ENCODE measurements at places on chromosomes 7 and 10. TPM values are rescaled to one million over a fixed set of nuclear protein-coding genes. Genes with fewer than 3 reads are reported as not detected.

DNA sequence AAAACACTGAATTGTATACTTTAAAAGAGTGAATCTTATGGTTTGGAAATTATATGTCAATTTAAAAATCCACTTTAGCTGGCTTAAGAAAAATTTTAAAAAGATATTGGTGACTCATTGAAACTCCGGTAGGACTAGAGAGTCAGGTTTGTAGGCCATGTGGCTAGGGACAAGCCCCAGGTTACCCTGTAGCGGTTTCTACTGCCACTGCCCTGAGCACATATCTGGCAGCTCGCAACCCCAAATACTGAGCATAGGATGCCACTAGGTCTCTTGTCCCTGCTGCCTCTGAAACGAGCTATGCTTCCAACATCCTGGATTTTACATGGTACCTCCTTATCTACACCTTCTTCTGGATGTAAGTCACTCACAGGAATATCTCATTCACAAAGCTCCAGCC, 1.4 kb upstream of the MGAM2 start:
- no peak for DNase-seq

DNA sequence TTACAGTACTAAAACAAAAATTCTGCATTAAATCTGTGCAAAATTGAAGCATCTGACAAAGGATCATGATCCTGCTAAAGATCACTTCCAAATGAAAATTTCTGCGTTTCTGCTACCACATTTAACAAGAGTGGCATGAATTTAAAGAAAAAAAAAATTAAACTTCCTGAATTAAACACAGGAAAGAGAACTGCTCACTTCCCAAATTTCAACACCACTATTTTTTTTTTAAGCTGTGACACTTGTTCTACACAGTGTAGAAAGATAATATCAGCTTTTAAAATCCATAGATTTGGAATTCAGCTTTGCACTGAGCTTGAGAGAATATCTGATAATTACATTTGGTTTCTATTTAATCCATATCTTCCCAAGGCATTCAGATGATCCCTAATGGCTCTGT, 73.6 kb downstream of the EPC1 start:
- DNase-seq = no peak

DNA sequence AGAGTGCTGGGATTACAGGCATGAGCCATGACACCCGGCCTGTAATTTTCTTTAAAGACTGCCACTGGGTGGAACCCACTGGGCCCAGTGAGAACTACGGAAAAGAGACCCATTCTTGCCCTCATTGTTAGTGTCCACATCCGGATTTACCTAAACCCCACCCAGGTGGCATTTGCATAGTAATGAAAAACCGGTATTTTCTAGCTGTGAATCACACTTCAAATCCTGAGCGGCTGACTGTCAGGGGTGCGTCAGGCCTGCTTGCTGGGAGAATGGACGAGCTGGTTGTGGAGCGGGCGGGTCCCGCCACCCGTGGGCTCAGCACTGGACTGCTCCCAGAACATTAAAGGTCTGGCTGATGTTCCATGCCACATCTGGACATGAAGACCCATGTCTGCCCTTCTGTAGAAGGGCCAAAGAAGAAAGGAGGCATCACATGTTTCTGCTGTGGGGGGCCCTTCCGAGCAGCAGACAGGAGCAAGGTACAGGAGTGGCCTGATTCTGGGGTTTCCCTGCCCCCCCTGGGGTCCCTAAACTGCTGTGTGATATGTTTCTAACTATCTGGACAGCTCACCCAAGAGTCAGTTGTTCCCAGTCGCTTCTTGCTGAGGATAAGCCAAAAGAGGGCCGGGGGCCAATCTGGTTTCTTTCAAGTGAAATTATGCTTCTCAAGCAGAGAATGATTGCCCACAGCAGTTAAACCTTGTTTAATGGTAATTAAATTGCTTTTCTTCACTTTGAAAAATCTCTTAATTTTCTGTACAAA, 46.4 kb downstream of the KIAA1217 start:
- no peak for DNase-seq

GRCh38 chr7:150314639-150315239, 8.4 kb upstream of the LRRC61 start:
- no peak for DNase-seq

VWDE gene
- 1.5 TPM for polyA plus RNA-seq

OPN1SW gene
- polyA plus RNA-seq = 2.3 TPM

DNA sequence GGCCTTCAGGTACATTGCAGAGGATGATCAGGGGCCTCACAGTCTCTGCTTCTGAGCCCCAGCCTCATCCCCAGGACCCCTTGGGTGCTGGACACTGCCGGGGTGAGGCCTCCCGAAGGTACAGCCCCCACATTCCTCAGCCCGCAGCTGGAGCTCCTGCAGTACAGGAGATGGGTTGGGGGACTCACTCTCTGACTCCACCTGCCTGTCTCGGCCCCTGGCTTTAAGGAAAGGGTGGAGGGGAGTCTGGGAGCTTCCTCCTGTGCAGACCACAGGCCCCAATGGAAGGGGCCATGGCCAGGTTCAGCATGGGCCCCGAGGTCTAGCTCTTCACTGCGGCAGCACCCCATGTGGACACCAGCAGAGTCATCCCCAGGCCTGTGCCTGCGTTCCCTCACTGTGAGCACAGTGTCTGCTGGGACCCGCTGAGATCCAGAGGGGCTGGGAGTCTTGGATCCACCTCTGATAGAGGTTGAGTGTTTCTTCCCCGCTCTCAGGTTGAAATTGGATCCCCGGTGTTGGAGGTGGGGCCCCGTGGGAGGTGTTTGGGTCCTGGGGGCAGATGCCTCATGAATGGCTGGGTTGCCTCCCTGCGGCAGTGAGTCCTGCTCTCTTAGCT, 99.9 kb downstream of the PRKAG2 start:
- no peak for DNase-seq

DNA sequence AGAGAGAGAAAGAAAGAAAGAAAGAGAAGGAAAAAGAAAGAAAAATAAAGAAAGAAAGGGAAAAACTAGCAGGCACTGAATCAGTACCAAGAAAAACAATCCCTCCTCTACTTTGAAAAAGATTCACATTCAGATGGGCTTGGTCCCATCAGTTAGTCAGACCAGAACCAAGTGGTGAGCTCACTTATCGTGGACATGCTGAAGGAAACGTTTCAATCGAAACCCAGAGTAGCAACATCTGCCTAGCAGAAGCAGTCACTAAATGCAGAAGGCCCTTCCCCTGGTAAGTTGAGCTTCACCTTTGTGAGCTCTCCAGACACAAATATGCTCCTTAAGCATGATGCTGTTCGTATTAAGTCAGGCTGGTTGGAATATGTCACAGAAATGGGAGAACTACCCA, 167.7 kb downstream of the TRIL start:
- no peak for DNase-seq

DNA sequence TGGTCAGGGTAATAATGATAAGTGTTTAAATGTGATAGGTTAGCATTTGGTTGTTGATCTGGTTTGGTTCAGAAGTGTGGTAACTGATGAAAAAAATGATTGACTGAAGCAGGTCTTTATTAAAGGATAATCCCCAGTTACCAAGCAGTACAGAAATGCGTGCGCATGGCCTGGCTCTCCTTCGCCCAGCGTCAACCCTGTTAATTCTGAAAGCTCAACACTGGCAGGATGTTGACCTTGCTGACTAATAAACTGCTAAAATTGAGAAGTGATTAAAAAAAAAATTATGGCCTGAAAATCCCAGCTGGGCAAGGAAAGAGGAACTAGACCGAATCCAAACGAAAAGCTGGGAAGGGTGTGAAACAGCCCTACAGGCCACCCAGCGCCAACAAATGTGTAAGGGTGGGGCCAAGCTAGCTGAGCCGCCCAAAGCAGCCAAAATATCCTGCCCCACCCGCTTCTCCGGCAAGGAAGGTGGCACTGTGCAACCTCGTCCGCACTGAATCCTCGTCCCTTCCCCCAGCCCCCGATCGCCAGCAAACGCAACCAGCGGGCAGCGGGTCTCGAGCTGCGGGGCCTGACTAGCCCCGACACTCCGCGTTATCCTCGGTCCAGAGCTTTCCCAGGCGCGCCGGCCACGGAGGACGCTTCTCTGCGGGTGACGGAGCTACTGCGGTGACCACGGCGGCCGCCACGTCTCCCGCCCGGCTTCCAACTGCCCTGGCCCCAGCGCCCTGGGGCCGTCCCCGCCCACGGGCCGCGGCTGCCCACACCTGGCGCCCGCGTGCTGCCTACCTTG, 561 bp downstream of the SHTN1 start:
- peak; percentile 36 for DNase-seq

DNA sequence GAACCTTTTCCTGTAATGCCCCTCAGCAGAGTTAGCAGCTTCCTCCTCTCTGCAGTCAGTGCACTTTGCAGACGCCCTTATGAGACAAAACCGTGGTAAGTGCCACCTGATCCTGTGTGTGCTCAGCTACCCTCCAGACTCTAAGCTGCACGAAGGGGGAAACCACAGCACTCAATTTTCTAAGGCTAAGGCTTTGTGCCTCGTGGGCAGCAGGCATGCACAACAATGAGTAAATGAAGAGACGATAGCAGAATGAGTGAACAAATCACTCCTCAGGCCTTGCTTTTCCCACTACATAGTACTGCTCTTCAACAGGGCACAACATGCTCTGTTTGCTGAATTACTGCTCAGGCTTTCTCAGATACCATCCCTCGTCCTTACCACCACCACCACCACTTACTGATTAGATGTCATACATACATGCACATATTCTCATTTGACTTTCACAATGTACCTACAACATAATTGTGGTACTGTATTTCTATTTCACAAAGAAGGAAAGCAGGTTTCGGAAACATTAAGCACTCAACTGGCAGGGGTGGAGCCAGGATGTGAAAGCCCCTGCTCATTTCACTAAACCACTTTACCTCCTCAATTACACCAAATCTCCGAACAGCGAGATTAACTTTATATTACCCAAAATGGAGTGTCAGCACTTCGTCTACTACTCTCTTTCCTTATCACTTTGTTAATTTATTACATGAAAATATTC, 85.4 kb downstream of the ICA1 start:
- DNase-seq = no peak

HOXA6 gene
- polyA plus RNA-seq = 58.3 TPM

DNA sequence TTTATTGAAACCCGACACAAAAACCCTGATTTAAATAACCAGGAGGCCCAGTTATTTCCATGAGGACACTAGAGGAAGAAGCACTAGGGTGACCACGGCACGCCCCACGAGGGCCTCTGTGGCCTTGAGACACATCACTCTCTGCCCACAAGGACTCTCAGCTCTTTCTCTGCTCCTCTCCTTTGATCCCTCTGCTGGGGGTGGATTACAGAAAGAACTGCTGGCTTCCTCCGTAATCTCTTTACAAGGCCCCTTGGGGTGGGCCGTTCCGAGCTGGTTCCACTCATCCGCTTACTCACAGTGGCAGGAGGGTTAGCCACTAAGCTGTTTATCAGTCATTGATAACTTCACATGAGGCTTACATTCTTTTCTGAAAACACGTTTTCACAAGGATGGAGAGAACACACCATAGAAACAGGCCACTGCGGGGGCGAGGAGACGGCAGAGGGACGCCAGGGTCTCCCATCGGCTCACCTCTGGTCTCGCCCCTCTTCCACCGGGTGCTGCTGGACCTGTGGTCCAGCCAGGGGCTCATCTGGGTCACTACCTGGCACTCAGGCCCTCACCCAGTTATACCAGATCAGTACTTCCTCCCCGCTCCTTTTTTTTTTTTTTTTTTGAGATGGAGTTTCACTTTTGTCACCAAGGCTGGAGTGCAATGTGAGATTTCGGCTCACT, 17.6 kb upstream of the PFKFB3 start:
- DNase-seq = no peak

HGF gene
- polyA plus RNA-seq = 1.4 TPM

- no peak for DNase-seq
Measured at GRCh38 chr7:77912293-77912692, 113.7 kb downstream of the PHTF2 start.

SPAM1 gene
- not detected for polyA plus RNA-seq

DNA sequence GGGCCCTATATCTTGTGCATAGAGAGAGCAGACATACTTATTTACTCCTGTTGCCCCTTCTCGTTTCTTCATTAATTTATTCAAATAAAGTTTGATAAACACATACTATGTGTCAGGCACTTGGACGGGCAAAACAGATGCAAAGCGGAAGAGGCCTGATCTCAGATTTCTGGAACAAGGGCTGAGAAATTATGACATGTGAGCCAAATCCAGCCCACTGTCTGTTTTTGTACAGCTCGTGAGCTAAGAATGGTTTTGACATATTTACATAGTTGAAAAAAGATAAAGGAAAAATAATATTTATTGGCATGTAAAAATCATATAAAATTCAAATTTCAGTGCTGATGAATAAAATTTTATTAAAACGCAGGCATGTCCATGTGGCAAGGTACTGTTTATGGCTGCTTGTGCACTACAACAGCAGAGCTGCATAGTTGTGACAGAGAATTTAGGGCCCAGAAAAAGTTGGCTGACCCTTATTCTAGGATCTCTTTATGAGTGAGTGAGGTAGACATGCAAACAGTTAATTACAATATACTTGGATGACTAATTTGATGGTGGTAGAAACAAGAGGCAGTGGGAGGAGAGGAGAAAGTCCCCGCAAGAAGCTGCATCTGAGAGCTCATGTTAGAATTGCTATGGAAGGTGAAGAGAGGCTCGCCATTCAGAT, 68.1 kb upstream of the ITPRID1 start:
- peak; percentile 35 for DNase-seq

GRCh38 chr10:6299234-6299633, 96.5 kb downstream of the PFKFB3 start:
- no peak for DNase-seq

DNA sequence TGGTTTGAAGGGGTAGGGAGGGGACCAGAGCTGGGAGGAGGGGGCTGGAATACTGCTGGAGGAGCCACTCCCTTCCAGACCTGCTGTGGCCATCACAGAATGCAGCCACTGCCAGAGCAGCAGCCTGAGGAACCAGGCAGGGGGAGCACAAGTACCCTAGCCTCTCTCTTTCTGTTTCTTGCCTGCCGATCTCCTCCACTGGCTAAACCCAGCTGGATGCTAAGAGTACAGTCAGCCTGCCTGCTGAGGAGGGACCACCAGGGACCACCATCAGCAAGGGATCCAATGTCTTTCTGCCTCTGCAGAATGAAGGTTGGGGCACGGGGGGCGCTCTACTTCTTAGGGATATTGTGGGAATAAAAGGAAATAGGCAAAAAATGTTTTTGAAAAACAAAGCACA, 4.7 kb downstream of the BLVRA start:
- DNase-seq = no peak

- DNase-seq = no peak
Measured at GRCh38 chr7:77783111-77783510, 15.1 kb downstream of the TMEM60 start.

DNA sequence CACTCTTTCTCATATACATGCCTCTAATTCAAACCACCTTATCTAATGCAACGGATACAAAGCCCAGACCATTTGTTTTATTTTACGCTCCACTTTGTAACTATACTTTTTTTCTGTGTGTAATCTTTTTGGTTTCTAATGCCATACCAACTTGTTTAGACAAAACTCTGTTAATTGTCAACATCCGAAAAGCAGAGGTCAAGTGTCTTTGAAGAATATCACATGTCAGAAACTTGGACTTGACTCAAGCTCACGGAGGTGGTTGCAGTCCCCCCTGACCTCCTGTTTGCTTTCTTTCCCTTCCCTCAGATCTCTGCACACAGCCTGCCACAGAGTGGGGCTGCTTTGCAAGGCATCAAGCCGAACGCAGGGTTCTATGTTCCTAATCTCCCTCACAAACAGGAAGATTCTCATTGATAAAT, 698.9 kb downstream of the PARD3 start:
- DNase-seq = peak; percentile 59
